Regular cardiac myocyte (primary cell): ENCODE measurements at places on chromosomes 2 and 18. TPM values are rescaled to one million over a fixed set of nuclear protein-coding genes. Genes with fewer than 3 reads are reported as not detected.

Gene UGT1A5
- total RNA-seq, result not detected in 2 replicates

Gene ZNF385B
- not detected in 2 replicates for total RNA-seq

Gene KCNG3
- total RNA-seq, result not detected in 2 replicates

Gene NAT8
- not detected in 2 replicates for total RNA-seq

Gene GAREM1
- 2.5 and 3.9 TPM in 2 replicates for total RNA-seq

Gene DDX1
- total RNA-seq, result 64.5 and 129 TPM in 2 replicates

Gene DAW1
- 24.2 and 31.6 TPM in 2 replicates for total RNA-seq

Gene KLHL41
- total RNA-seq, result 0.38 and 0.85 TPM in 2 replicates

Gene CBLN2
- total RNA-seq, result not detected in 2 replicates

Gene CNRIP1
- 16.9 and 32.2 TPM in 2 replicates for total RNA-seq
